ENCODE measurements at places on chromosomes 7 and 10.
A peak's percentile ranks its signal among the peaks of the same experiment; 100 is the strongest.

GRCh38 chr10:32256613-32257437, 90.1 kb downstream of the EPC1 start:
- peak; percentile 56 for DNase-seq

GRCh38 chr10:46540412-46541016, 15.9 kb downstream of the GPRIN2 start:
- DNase-seq = no peak

- DNase-seq = no peak
Measured at GRCh38 chr7:148480479-148481146, 110.0 kb upstream of the C7orf33 start.

DNA sequence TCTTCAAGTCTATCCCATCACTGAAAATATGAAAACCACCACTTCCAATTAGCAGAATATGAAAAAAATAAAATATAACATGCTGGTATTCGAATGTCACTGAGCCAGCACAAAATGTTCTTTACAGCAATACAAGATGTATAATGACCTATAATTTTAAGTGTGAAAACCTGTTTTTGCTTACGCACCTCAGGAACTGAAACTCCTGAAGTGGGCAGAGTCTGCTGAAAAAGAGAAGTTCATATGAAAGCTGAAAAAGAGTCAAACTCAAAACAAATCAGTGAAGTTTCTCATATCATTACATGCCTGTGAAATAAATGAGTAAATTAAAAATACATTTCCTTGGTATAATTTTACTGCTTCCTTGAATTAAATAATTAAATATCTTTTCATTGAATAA, 272.5 kb downstream of the DGKB start:
- no peak for DNase-seq

GRCh38 chr10:112503643-112504042, 56.6 kb downstream of the VTI1A start:
- DNase-seq = no peak

DNA sequence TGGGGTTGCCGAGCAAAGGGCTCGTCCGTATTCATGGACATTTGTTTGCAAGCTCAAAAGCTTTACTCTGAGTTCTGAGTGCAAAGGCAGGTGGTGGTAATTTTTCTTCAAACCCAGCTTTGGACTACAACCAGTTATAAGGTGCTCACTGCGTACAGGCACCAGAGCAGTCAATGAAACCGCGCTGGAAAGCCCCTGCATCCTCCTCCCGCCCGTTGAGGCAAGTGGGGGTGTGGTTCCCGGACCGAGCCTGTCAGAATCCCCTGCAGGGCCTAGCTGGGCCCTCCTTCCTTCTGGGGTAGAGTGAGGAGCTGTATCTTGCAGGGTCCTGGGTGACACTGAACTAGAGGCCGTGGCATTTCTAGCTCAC, 22.3 kb downstream of the AMZ1 start:
- no peak for DNase-seq

DNA sequence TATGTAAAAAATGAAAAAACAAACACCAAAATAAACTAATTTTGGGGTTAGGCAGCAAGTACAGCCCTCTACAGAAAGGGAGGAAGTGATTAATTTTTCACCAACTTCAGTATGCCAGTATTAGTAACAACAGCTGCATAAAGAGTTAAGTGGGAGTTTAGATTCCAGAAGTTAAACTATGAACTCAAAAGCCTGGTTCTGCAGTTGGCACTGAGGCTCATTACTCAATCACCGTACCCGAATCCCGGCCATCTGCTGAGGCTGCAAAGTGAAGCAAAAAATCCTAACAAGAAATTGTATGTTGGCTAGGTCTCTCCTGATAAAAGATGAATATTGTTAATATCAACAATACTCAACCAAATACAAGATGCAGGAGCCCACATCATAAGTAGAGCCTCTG, 4.0 kb downstream of the NUDT5 start:
- no peak for DNase-seq

GRCh38 chr10:132027423-132027983, 38.2 kb upstream of the JAKMIP3 start:
- peak; percentile 39 for DNase-seq

GRCh38 chr7:52410032-52410431, 625.4 kb upstream of the POM121L12 start:
- no peak for DNase-seq

DNA sequence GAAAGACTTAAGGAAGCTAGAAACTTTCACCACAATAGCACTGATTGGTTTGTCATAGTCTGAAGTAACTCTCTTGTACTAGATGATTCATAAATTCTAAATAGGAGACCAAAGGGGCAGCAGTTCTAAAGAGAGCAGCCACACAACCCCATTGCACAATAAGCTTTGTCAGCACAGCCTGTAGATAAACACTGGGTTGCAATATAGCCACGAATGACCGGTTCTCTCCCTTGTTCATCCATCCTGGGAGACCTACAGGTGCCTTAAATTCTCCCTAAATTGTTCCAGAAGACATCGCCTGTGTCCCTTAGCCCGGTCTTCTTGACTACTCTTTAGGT, 167.0 kb downstream of the SNX13 start:
- peak; percentile 71 for DNase-seq

GRCh38 chr7:77306231-77307067, 106.8 kb upstream of the FGL2 start:
- DNase-seq = no peak

DNA sequence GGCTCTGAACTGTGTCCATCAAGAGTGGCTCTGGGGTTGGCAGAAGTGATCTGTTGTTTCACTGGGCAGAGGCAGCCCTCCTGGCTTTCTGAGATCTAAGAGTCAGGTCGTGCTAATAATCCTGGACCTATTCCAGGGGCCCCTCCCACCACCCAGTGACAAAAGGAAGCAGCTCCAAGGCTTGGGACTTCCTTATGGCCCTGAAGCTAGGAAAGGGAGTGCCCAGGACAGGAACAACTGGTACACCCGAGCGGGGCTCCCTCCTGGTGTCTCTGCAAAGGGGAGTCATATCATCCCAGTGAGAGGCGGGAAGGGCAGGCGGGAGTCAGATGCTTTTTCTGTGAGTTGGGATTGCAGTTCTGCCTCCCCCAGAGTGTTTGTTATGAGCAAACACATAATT, 32.3 kb downstream of the RPS24 start:
- DNase-seq = no peak

- DNase-seq = peak; percentile 20
Measured at GRCh38 chr10:69241575-69241974, 21.4 kb downstream of the HKDC1 start.

DNA sequence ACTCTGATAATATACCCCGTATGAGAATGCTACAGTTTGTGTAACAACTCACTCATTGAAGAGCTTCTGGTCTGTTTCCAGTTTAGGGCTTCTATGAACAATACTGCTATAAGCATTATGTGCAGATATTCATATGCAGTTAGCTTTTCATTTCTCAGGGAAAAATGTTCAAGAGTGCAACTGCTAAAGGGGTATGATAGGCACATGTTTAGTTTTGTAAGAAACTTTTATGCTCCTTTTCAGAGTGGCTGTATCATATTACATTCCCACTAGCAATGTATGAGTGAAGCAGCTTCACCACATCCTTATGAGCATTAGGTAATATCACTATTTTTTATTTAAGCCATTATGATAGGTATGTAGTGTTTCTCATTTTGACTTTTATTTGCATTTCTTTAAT, 182.6 kb upstream of the CXCL12 start:
- DNase-seq = peak; percentile 27

All from fibroblast of skin of scalp (primary cell).